ENCODE measurements at places on chromosomes 5 and 9. TPM values are rescaled to one million over a fixed set of nuclear protein-coding genes. Genes with fewer than 3 reads are reported as not detected.

GRCh38 chr5:140140435-140140834 lies 14.7 kb downstream of the IGIP start:
- DNase-seq: no peak

DNA sequence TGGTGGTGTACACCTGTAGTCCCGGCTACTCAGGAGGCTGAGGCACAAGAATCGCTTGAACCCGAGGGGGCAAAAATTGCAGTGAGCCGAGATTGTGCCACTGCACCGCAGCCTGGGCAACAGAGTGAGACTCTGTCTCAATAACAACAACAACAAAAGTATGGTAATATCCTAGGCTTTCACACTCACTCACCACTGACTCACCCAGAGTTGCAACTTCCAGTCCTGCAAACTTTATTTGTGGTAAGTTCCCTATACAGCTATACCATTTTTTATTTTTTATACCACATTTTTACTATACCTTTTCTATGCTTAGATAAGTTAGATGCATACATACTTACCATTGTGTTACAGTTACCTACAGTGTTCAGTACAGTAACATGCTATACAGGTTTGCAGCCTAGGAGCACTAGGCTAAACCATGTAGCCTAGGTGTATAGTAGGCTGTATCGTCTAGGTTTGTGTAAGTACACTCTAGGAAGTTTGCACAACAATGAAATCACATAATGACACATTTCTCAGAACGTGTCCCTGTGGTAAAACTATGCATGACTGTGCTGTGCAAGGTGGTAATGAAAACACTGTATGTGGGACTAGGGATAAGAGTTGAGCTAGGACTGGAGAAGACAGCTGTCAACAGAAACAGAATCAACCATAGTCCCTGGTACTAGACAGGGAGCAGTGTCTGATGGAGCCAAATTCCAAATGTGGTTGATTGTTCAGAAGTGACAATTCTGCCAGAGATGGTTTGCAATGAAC lies 109.5 kb upstream of the RAD23B start:
- DNase-seq: no peak

DNA sequence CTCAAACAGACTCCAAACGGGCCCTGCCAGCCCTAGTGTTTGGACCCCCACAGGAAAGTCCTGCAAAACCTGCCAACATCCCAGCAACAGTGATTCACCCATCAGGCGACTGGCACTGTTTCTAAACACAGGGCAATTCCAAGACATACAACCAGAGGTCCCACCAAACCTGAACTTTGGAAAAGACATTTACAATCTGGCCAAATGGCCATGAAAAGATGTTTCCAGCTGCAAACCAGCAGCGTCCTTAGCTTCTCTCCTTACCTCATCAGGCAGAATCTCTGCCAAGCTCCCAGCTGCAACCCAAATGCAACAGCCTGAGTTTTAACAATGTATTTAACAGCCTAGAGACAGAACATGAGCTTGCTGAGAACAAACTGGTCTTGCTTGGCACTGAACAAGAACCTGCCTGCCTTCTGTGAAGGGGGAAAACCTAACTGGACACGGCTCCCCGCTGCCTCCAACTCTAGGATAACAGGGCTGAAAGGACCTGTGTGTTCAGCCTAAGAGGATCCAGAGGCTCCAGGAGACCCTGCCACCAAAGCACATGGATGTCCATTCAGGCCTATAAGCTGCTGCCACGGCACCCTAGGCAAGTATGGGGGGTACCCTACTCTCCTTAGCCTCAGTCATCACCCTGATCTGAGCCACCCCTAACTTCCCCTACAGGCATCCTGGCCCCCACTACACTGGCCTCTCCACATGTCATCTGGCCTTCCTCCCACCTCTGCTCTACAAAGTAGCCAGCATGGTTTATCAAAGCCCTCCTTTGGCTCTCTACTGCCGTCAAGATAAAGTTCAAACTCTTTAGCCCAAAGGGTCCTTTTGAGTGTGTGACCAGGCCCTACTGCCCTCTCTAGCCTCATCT lies 5.6 kb downstream of the P4HA2 start:
- DNase-seq: peak; percentile 87

DNA sequence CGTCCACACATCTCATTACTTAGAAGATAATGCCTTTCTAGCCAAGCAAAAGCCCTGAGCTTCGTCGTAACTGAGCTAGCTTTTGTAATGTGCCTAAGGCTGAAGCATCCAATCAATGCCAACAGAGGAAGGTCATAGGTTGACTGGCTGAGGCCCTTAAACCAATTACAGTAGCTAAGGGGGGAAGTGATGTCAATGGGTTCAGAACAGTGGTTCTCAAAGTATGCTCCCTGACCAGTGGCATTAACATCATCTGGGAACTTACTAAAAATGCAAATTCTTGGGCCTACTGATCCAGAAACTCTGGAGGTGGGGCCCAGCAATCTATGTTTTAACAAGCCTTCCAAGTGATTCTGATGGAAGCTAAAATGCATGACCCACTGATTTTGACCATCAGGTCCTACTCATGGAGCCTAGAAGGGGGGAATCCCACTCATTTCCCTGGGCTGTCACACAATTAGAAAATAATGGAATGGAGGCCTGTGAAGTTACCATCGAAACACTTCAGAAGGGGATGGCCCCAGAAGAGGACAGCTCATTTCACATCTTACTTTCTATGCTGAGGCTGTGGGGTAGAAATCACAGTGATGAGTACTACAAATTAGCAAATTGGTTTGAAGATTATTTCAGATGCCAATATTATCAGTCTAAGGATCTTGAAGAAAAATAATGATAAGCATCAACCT lies 4.8 kb upstream of the VLDLR start:
- no peak for DNase-seq

DNA sequence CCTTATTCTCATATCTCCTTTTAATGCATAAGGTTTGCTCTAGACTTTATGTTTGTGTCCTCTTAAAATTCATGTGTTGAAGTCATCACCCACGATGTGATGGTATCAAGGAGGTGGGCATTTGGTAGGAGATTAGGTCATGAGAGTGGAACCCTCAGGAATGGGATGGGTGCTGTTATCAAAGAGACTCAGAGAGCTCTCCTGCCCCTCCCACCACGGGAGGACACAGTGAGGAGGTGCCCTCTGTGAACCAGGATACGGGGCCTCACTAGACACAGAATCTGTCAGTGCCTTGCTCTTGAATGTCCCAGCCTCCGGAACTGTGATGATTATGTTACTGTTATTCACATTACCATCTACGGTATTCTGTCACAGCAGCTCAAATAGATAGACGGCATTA lies 359.0 kb downstream of the IRX1 start:
- no peak for DNase-seq

GRCh38 chr5:171102877-171103610 lies 206.0 kb upstream of the TLX3 start:
- DNase-seq: no peak

DNA sequence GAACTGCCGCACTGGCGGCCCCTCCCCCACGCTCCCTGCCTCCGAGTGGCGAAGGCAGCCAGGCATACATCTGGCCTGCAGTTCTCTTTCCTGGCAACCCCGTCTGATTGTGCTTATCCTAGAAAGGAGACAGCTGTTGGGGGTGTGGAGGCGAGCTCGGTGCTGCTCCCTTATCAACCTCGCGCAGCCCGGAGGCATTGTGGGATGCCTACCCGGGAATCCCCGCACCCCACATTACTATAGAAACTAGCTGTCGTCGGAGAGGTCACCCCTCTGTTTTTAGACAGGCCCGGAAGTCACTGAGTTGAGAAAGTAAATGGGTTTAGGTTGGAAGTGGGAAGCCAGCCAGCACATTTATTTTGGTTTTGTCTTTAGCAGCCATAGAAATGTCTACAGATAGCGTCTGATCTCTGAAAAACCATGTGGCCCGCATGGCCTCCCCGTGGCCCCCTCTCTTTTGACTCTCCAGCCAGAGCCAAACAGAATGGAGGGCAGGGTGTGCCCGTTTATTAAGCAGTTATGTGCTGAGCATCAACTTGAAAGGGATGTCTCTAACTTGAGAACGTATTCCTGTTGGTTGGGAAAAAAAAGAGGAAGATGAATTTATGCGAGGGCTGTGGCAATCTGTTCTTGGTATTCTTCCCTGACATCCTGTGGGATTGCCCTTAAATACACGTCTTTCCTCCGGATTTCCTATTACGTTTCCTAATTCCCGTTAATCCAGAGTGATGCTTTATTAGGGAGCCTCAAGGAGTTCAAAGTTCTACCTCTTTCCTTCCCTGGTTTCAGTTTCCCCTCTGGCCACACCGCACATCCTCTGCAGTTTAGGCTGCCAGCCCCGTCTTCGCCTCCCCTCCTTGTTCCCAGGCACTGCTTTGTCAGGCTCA lies 3.9 kb downstream of the STC2 start:
- DNase-seq: no peak

GRCh38 chr5:2997179-2997578 lies 245.7 kb upstream of the IRX2 start:
- DNase-seq: no peak

- DNase-seq: no peak
Observed at GRCh38 chr5:179142434-179143198, 82.4 kb downstream of the ZNF354C start.

- no peak for DNase-seq
Observed at GRCh38 chr5:174259696-174260420, 214.4 kb downstream of the NSG2 start.

- no peak for DNase-seq
Observed at GRCh38 chr5:95621839-95622629, 2.1 kb downstream of the GPR150 start.

- no peak for DNase-seq
Observed at GRCh38 chr5:17061973-17062470, 125.9 kb upstream of the MYO10 start.

OTP gene
- total RNA-seq: not detected

PCDH12 gene
- 14.6 TPM for total RNA-seq

SPINK6 gene
- not detected for total RNA-seq

SHISAL2B gene
- not detected for total RNA-seq

FGF10 gene
- 21.2 TPM for total RNA-seq

IL9 gene
- not detected for total RNA-seq

PGM5 gene
- 206 TPM for total RNA-seq

MARCHF11 gene
- total RNA-seq: 0.26 TPM

IGFBPL1 gene
- total RNA-seq: 3.0 TPM

ABLIM3 gene
- total RNA-seq: 9.8 TPM

RAB3C gene
- 2.0 TPM for total RNA-seq

Data from urinary bladder (tissue), 4 donors.